NCI-H1436 (cell line): ENCODE measurements at places on chromosomes 4 and X.

DNA sequence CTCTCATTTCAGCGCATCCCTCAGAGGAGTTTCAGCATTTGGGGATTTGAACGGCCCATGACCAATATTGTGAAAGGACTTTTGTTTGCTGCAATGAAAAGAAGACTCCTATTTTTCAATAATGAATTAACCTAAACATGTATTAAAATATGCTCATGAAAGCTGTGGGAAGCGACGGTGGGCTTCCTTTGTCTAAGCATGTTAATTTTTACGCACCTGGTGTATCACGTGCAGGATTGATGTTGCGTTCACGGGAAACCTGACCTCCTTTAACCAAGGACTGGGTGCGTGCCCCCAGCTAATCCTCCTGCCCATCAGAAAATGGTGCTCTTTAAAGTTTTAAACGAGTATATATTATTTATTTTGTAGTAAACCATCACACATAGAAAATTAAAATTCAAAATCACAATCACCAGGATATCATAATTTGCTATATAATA lies 590 bp upstream of the CCDC110 start:
- no peak for DNase-seq

DNA sequence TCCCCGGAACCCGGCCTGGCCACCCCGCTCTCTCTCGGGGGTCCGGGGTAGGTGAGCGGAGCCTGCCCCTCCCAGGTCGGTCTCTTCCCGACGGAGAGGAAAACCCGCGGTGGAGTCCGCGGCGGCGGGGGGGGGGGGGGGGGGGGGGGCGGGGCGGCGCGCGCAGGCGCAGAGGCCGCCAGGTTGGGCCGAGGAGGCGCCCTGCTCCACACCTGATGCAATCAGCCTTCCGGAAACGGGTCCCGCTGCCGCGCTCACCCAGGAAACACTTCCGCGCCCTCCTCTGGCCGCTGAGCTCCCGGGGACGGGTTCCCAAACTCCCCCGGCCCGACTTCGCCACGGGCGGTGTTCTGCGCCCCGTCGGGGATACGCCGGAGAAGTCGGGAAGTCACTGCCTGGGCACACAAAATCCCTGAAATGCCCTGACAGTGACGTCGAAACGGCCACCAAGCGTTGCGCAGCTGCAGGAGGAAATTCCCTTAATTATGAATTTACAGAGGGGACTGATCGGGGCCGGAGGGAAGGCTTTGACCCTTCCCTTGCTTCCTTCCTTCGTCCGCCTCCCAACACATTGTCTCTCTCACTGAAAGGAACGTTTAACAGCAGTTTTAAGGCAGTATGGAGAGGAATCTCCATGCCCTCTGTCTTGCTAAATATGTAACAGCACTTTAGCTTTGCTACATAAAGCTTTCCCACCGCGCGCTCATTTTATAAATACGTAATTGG lies 2.1 kb upstream of the APBB2 start:
- DNase-seq, result peak; percentile 85

GRCh38 chr4:68396756-68397155 lies 46.9 kb upstream of the YTHDC1 start:
- no peak for DNase-seq

GRCh38 chr4:64698171-64698570 lies 288.9 kb upstream of the TECRL start:
- no peak for DNase-seq

- DNase-seq, result no peak
These were observed 406.2 kb downstream of the MAPK10 start for GRCh38 chr4:85953651-85954018.

GRCh38 chrX:19046343-19047215 lies 62.7 kb upstream of the PHKA2 start:
- no peak for DNase-seq

GRCh38 chr4:79958466-79959264 lies 114.4 kb downstream of the ANTXR2 start:
- no peak for DNase-seq

DNA sequence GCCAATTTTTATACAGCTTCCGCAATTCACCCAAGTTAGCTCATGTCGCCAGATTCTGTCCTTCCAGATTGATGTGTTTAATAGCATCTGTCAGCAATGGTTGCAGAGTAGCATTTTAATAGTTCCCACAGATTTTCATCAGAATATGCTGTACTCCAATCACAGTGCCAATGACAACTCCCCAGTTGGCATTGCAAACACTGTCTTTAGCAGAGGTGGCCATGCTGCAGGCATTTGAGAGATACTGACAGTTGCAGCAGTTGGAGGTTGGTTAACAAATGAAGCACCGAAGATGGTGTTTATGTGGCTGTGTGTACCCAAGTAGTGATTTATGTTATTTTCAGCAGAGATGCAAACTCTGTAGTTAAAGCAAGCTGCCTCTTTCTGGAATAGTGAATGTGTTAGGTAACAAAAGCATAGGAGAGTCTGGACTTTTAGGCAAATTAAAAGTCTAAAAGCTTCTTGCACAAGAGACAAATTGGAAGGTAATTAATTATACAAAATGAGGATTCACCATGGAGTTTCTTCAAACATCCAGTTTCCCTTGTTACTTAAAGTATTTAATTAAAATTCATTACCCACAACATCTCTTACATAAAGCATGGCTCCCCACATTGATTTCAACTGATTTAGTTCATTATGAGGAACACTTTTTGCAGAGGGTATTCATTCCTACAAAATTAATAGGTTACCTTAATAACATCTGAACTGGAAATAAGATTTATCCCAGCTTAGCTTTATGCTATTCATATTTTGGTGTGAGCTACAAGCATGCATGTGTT lies 65.2 kb downstream of the PARM1 start:
- DNase-seq, result no peak

- DNase-seq, result no peak
These were observed 280.3 kb downstream of the PDHA2 start for GRCh38 chr4:96120206-96120605.

DNA sequence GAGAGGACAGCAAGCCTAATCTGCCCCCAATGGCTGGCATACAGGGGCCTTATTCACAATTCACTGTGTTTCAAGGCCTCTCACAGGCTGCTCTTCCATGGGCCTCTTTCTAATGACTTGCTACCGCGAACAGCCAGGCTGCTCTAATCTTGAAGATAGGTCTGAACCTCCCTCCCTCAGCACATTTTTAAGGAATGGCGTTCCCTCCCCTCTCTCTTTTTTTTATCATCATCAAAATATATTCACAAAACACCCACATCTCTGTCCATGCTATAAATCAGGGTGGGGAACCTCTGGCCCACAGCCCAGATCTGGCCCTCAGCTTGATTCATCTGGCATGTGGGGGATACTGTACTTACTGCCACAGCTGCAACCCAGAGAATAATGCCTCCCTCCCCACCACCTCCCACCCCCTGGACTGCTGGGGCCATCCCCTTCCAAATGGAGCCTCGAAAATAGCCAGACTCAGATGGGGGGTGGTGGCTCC lies 76.2 kb upstream of the PLAC1 start:
- no peak for DNase-seq

DNA sequence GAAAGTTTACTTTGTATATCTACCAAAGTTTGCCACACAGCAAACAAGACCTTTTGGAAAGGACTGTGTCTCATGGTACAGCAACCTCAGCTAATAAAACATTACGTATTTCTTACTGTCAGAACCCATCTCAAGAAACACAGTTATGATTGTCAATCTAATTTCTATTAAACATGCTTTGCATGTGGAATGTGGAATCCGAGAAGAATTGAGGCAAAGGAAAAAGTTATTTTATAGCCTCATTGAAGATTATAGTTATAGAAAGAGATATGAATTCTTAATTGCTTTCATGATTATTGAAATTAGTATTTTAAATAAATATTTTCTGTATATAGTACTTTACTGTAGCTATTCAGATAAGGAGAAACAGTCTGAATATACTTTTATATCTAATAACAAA lies 5.4 kb downstream of the PCDH7 start:
- DNase-seq, result no peak

GRCh38 chr4:185020293-185020808 lies 2.1 kb downstream of the HELT start:
- no peak for DNase-seq

- no peak for DNase-seq
These were observed 29.1 kb upstream of the MMAA start for GRCh38 chr4:145589916-145590702.
